ENCODE measurements at places on chromosomes 5 and 9.

GRCh38 chr5:125032286-125032685 lies 285.8 kb upstream of the ZNF608 start:
- peaks cover 5% of the 10 kb centered on the region for H3K4me1 ChIP-seq
- DNase-seq = no peak
- no peak overlapping the region for H3K27ac ChIP-seq

GRCh38 chr5:92694067-92694466 lies 887.0 kb downstream of the NR2F1-AS1 start:
- DNase-seq = no peak
- H3K27ac ChIP-seq = no peak overlapping the region
- no peak overlapping the region for H3K4me3 ChIP-seq
- H3K4me1 ChIP-seq = peaks cover 13% of the 10 kb centered on the region

DNA sequence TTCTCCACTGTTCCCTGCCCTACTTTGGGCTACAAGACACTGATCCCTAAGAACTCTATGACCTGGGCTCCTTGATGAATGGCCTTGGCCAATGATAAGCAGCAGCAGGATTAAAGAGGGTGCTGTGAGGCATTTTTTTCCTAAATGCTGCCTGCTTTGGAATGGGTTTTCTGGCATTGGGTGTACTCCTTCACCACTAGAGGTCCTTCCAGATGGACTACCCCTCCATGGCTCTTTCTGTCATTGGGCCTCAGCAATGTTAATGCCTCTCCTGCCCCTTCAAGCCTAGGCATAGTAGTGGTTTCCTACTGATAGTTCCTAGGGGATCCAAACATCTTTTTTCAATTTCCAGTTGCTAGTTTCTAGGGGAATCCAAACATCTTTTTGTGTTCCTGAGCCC lies 319.3 kb upstream of the RPS23 start:
- DNase-seq = no peak
- H3K27ac ChIP-seq = no peak overlapping the region
- H3K27me3 ChIP-seq = no peaks in the 10 kb centered on the region

DNA sequence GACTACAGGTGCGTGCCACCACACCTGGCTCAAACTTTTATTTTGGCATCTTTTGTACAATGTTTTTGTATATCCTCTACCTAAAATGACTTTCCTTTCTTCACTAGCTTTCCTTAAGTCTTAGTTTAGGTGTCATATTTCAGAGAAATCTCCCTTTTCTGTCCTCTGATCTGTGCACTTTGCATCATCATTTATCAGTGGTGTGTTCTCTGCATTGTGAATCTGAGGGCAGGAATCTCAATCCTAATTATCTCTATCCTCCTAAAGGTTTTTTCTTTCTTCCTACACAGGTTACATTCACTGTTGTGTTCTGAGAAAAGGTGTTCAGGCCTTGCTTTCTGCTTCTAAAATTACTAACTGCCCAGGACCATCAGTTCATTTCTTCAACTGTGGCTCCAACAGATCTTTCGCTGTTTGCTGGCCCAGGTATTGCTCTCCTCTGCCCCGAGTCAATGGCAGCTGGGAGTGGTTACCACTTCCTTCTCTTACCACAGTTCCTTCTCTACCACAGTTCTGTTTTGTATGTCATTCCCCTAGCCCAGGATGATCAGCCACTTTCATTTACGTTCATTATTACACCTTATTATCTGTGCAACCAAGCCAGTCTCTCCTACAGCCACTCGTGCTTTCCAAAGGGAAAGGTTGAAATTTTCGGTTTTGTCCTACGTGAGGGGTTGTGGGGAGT lies 14.0 kb downstream of the TGFBR1 start:
- no peaks in the 10 kb centered on the region for H3K36me3 ChIP-seq
- peaks cover 26% of the 10 kb centered on the region for H3K4me1 ChIP-seq
- no peak overlapping the region for H3K4me3 ChIP-seq
- H3K27me3 ChIP-seq = no peaks in the 10 kb centered on the region
- no peak for DNase-seq
- no peak overlapping the region for H3K27ac ChIP-seq

GRCh38 chr5:147267082-147267832 lies 32.4 kb downstream of the STK32A start:
- no peak for DNase-seq
- no peaks in the 10 kb centered on the region for H3K36me3 ChIP-seq
- no peak overlapping the region for H3K4me3 ChIP-seq
- H3K27me3 ChIP-seq = peaks cover 28% of the 10 kb centered on the region
- H3K27ac ChIP-seq = no peak overlapping the region

DNA sequence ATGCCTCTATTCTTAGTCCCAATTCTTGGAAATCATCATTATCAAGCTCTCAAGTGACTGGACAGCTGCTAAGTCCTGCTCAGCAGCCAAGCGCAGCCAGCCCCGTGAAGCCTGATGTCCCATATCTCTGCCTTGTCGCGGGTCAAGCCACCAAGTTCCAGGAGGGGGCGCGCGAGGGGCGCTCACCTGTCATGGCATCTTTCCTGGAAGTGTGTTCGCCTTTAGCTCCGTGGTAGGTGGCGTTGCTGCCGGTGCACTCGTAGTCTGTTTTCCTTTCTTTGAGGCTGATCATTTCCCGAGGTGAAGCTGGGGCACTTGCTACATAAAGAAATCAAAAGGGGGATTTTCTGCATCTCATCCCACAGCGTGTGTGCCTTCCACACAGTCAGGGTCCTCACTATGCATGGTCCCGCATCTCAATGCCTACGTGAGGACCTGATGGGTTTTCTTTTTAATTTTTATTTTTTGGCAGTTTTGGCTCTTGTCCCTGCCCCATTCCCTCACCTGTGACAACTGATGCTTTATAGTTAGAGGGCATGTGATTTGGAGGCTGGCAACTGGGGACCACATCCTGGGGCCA lies 227.0 kb upstream of the DAP start:
- H3K27me3 ChIP-seq = peaks cover 15% of the 10 kb centered on the region
- peak; percentile 55 for DNase-seq
- peak overlapping the region; percentile 20 for H3K4me3 ChIP-seq
- H3K36me3 ChIP-seq = no peaks in the 10 kb centered on the region

DNA sequence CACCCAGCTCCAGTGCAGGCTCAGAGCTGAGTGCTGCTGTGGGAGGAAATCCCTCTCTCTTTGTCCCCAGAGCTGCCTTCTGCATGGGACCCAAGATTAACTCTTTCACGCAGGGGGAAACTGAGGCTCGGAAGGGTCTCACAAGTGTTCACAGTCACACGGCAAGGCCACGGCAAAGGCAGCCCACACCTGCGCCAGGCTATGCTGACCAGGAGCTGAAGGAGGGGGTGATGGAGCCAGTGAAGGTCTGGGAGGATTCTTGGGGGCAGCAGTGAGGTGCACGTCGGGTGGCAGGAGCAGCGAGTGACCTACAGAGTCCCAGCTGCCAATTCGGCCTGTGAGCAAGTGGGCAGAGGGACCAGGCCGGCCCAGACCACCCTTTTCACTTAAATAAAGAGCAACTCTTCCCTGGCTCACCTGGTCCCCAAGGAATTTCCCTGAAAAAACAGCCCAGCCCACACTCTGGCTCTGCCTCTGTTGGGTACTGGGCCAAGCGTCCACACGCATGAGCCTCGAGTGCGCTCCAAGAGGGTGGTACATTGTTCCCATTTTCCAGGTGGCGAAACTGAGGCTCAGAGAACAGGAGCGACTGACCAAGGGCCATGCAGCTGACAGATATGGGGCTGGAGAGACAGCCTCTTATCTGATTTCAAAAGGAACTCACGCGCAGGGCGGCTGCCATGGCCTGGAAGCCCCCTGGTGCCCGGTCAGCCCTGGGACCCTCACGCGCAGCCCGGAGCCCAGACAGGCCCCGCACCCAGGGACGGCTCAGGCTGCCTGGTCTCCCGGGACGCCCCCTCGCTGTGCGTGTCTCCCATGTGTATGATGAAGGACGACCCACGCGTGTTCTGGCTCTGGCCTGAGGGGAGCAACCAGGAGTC lies 28.2 kb downstream of the SARDH start:
- no peaks in the 10 kb centered on the region for H3K27me3 ChIP-seq
- peaks cover 40% of the 10 kb centered on the region for H3K4me1 ChIP-seq

- H3K27me3 ChIP-seq = no peaks in the 10 kb centered on the region
- no peak overlapping the region for H3K27ac ChIP-seq
- no peaks in the 10 kb centered on the region for H3K4me1 ChIP-seq
- no peaks in the 10 kb centered on the region for H3K36me3 ChIP-seq
- no peak for DNase-seq
- no peak overlapping the region for H3K4me3 ChIP-seq
Observed at GRCh38 chr9:96668868-96669534, 13.9 kb upstream of the PRXL2C start.

DNA sequence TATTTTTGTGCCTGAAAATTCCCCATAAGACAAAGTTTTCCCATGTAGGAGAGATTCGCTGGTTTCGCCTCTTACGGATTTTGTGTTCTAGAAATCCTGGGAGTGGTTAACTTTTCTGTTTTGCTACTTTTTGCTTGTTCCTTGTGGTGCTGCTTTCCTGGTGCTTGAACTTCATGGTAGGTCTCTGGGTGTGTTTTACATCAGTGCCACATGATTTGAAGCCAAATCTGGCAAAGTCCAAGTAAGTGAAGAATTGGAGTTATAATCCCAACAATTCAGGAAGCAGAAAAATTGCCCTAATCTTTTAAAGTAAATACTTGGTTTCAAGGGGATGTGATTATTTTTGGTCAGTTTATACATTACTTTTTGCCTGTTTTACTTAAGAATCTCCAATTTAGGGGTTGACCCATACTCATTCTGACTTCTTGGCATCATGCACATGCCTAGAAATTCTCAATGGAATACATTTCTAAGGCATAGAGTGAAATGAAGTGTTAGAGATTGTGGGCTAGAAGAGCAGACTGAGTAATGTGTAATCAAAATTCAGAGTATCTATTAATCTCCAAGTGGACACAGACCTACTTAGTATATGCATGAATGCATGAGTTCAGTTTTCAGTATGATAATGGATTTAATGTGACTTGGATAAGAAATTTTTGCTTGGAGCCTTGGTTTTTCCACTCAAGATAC lies 189.7 kb downstream of the CSNK1G3 start:
- H3K27me3 ChIP-seq = no peaks in the 10 kb centered on the region
- no peaks in the 10 kb centered on the region for H3K36me3 ChIP-seq
- DNase-seq = no peak
- H3K4me3 ChIP-seq = no peak overlapping the region
- H3K4me1 ChIP-seq = no peaks in the 10 kb centered on the region
- H3K27ac ChIP-seq = no peak overlapping the region

- DNase-seq = no peak
- H3K4me3 ChIP-seq = no peak overlapping the region
- H3K27me3 ChIP-seq = no peaks in the 10 kb centered on the region
- H3K27ac ChIP-seq = no peak overlapping the region
- H3K36me3 ChIP-seq = no peaks in the 10 kb centered on the region
- peaks cover 41% of the 10 kb centered on the region for H3K4me1 ChIP-seq
Observed at GRCh38 chr5:107254214-107254901, 416.4 kb downstream of the EFNA5 start.

GRCh38 chr5:111463311-111463710 lies 49.0 kb downstream of the STARD4 start:
- H3K4me3 ChIP-seq = no peak overlapping the region
- DNase-seq = no peak
- peaks cover 18% of the 10 kb centered on the region for H3K36me3 ChIP-seq
- no peaks in the 10 kb centered on the region for H3K27me3 ChIP-seq
- H3K4me1 ChIP-seq = peaks cover 18% of the 10 kb centered on the region
- H3K27ac ChIP-seq = peak overlapping the region; percentile 41

- H3K4me3 ChIP-seq = no peak overlapping the region
- H3K27me3 ChIP-seq = peaks cover 3% of the 10 kb centered on the region
- no peak overlapping the region for H3K27ac ChIP-seq
- no peak for DNase-seq
- H3K4me1 ChIP-seq = peaks cover 7% of the 10 kb centered on the region
Observed at GRCh38 chr9:109186857-109187520, 19.9 kb upstream of the FRRS1L start.

- peaks cover 52% of the 10 kb centered on the region for H3K27me3 ChIP-seq
- no peak overlapping the region for H3K27ac ChIP-seq
- H3K4me1 ChIP-seq = peaks cover 2% of the 10 kb centered on the region
- H3K4me3 ChIP-seq = no peak overlapping the region
- DNase-seq = no peak
Observed at GRCh38 chr5:159971038-159971437, 37.9 kb upstream of the TTC1 start.

GRCh38 chr5:151449297-151449696 lies 1.9 kb downstream of the SLC36A1 start:
- peaks cover 7% of the 10 kb centered on the region for H3K27me3 ChIP-seq
- DNase-seq = no peak
- no peak overlapping the region for H3K27ac ChIP-seq
- H3K4me1 ChIP-seq = peaks cover 12% of the 10 kb centered on the region
- peak overlapping the region; percentile 91 for H3K4me3 ChIP-seq

- H3K27me3 ChIP-seq = no peaks in the 10 kb centered on the region
- H3K36me3 ChIP-seq = peaks cover 3% of the 10 kb centered on the region
- no peak overlapping the region for H3K4me3 ChIP-seq
- no peak for DNase-seq
- peaks cover 7% of the 10 kb centered on the region for H3K4me1 ChIP-seq
Observed at GRCh38 chr5:148372166-148372725, 11.5 kb upstream of the FBXO38 start.

All from mesothelial cell of epicardium (in vitro differentiated cells).